OCI-LY7 (cell line): ENCODE measurements at places on chromosomes 1 and 21.
A peak's percentile ranks its signal among the peaks of the same experiment; 100 is the strongest.

DNA sequence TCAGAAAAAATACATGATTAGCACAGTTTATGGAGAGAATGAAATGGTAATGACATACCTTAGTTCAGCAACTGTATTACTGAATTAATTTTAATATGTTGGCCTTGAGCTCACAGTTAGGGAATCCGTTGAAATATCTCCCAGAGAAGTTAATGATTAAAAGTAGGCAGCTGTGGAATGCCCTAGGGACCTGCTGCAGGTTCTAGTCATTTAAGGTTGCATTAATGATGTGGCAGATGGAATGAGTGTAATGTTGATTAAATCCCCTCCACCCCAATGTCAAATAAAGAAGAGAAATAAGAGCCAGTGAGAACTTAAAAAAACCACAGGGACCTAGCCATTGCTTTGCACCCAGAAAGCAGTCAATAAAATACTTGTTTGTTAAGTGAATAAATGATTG is 40.3 kb upstream of the TRIM45 start:
- no peak for DNase-seq

DNA sequence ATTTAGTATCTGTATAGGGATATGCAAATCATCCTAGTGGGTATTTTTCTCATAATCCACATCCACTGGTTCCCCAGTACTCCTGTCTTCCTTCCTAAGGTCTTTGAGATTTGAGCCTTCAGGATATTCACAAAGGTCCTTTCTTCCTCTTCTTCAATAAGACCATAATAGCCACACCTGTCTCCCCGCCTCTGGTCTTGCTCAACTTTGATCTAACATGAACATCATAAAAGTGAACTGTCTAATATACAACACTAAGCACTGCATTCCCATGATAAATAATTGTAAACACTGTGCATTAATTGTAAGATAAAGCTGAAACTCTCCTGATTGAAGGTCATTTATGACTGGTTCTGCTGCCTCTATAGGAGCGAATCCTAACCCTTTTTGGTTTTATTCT is 184.6 kb downstream of the DENND1B start:
- no peak for DNase-seq

- no peak for DNase-seq
These were observed 35.8 kb downstream of the ECE1 start for GRCh38 chr1:21254335-21254951.

DNA sequence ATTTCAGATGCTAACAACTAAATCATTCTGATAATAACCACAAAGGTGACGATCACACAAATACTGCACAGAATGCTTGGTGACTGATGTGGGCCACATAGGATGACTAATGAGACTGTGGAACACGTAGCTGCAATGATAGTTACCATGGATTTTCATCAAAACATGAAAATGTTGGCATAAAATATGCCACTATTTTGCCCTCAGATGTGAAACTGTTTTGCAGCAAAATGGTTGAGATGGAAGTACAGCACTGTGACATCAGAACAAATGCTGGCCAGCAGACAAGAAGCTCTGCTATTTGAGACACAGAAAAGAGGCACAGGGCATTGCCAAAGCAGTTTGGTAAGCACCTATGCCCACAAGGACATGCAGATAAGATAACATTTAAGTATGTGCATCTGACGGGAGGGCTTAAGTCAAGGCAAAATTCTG is 83.8 kb downstream of the NIBAN1 start:
- no peak for DNase-seq

GRCh38 chr1:165152727-165153126 is 203.8 kb downstream of the LMX1A start:
- no peak for DNase-seq

DNA sequence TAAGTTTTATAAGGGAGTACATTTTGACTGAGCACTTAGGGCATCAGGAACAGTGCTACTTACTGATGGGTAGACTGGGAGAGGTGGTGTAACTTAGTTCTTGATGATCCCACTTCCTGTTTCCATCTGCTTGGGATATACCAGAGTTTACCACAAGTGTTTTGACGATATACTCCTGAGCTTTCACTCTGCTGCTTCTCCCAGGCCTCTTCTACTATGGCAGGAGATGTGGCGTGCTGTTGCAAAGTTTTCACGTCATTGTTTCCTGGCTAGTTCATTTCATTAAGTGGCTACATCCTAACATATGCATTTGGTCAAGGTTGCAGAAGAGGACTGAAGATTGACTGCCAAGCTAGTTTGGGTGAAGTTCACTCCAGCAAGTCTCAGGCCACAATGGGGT is 41.3 kb upstream of the LAMC2 start:
- no peak for DNase-seq

DNA sequence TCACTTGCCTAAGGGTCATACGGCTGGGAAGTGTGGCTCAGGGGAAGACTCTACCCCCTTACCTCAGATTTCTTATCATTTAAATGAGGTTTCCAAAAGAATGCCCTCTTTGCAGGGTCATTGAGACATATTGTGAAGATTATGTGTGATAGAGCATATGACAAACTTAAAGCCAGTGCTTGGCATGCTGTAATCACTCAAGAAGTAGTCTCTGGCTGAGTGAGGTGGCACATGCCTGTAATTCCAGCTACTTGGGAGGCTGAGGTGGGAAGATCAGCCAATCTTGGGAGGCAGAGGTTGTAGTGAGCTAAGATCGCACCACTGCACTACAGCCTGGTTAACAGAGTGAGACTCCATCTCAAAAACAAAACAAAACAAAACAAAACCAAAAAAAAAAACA is 7.5 kb upstream of the LDLRAD2 start:
- DNase-seq = no peak

GRCh38 chr1:56424744-56425493 is 154.4 kb downstream of the PLPP3 start:
- peak; percentile 66 for DNase-seq

GRCh38 chr1:41504114-41505035 is 19.9 kb upstream of the EDN2 start:
- no peak for DNase-seq

- DNase-seq = no peak
These were observed 485.2 kb downstream of the PLPP3 start for GRCh38 chr1:56094168-56094567.

GRCh38 chr1:223641523-223642039 is 23.9 kb downstream of the CAPN8 start:
- DNase-seq = no peak

GRCh38 chr1:234607109-234608024 is 2.6 kb downstream of the IRF2BP2 start:
- DNase-seq = no peak

DNA sequence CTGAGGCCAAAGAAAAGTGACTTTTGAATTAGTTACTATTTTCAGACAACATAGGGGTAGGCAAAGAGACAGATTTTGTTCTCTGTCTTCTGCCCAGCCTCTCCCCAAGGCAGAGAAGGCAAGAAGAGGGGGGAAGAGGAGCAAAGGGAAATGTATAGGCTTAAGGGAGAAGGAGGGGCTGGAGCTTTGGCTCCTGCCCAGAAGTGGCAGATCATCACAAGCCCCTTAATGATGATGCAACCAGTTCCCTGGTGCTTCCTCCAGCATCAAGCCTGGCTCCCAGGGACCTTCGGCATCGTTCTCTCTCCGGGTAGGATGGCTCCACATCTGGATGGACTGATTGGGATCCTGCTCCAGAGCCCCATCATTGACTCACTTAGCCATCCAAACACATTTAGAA is 112.8 kb downstream of the KCND3 start:
- no peak for DNase-seq

DNA sequence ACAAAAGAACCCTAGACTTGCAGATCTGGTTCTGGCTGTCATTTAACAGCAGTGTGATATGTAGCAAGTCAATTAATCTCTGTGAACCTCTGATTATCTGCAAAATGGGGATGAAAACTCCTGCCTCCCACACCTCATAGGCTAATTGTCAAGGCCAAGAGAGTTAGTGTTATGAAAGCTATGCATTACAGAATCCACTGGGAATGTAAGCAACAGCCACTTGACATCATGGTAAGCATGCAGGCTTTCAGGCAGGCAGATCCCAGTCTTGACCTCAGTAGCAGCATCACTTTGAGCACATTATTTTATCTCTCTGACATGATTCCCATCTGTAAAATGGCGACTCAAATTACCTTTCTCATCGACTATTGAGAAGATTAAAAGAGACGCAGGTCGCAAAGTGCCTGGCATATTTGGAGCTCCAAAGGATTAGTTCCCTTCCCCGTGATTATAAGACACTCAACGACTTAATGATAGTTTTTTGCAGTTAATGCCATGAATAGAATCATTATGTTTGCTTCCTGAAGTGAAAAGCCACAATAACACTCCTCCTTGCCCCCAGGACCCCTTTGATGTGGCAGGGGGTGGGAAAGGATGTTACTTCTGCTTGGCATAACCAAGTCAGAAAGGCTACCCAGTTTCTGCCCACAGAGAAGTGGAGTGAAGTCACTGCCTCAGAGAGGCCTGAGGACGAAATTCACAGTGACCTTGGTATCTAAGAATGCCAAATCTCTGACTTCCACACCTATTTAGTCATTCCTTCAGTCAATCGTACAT is 273.0 kb upstream of the NFIA start:
- DNase-seq = no peak

GRCh38 chr1:19113697-19114092 is 96.4 kb downstream of the UBR4 start:
- peak; percentile 42 for DNase-seq

- DNase-seq = no peak
These were observed 14.4 kb downstream of the NSL1 start for GRCh38 chr1:212777151-212777550.

GRCh38 chr1:151992303-151993083 is 1.2 kb downstream of the S100A10 start:
- no peak for DNase-seq

GRCh38 chr1:6006882-6007281 is 14.7 kb upstream of the NPHP4 start:
- no peak for DNase-seq

- DNase-seq = no peak
These were observed 134.0 kb downstream of the DMRTB1 start for GRCh38 chr1:53592985-53593757.

- no peak for DNase-seq
These were observed 273.3 kb downstream of the DISC1 start for GRCh38 chr1:231899713-231900435.

- no peak for DNase-seq
These were observed 41.8 kb downstream of the SELENOF start for GRCh38 chr1:86872086-86872485.

GRCh38 chr1:1260843-1261560 is 12.7 kb downstream of the UBE2J2 start:
- no peak for DNase-seq

GRCh38 chr21:14875186-14875585 is 189.6 kb downstream of the NRIP1 start:
- no peak for DNase-seq

DNA sequence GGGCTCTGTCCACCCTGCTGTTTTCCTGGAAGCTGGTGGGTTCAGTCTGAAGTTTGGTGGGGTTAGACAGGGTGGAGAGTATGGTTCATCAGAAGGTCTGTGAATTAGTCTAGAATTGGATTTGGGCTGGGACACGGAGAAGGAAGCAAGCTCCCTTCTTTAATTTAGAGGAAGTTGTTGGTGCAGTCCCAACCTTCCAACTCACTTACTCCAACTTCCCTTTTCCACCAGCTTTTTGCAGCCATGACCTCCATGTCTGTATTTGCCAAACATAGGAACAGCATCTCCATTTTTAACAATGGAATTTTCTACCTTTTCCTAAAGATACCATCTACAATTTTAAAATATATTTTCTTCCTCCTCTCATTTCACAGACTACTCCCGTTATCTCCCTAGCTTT is 28.5 kb upstream of the PRELP start:
- no peak for DNase-seq

DNA sequence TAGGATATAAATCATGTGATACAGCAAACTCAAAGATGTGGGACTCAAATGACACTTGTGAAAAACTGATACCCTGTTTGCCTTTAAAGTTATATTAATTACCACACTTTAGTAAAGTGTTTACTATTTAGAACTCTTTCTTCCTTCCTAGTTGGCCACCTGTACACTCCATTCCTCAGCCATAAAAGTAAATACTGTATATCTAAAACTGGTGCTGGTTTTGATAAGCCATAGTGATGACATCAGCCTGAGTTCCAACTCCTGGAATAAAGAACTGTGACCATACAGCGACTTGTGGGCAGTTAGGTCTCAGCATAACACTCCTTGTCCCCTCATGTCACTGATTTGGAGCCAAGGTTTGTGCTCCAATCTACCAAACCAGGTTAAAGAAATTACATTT is 2.8 kb downstream of the PTGER3 start:
- no peak for DNase-seq

- no peak for DNase-seq
These were observed 10.5 kb upstream of the KDF1 start for GRCh38 chr1:26970810-26971209.

GRCh38 chr1:42150651-42151050 is 2.6 kb upstream of the GUCA2B start:
- no peak for DNase-seq

DNA sequence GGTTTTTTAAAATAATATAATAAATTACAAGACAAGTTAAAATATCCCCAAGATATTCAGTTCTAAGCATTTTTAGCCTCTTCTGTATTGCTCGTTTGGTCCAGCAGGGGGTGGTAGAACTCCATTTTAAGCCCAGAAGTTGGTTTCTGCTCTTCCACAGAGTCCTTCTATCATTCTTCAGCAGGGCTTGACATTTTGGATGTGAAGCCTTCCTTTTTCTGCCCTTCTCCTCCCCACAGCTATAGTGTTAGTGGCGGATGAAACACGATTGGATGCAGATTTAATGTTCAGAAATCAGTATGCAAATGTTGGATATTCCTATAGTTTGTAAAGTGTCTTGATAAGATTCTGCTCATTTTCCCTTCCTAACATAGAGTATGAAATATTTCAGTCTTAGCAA is 1.4 kb downstream of the NCAM2 start:
- DNase-seq = peak; percentile 15

- DNase-seq = no peak
These were observed 44.8 kb upstream of the ZNF326 start for GRCh38 chr1:89949991-89950624.

- peak; percentile 15 for DNase-seq
These were observed 408.0 kb downstream of the MATN1 start for GRCh38 chr1:30315185-30315960.

GRCh38 chr1:51215169-51215568 is 20.9 kb upstream of the RNF11 start:
- DNase-seq = no peak

DNA sequence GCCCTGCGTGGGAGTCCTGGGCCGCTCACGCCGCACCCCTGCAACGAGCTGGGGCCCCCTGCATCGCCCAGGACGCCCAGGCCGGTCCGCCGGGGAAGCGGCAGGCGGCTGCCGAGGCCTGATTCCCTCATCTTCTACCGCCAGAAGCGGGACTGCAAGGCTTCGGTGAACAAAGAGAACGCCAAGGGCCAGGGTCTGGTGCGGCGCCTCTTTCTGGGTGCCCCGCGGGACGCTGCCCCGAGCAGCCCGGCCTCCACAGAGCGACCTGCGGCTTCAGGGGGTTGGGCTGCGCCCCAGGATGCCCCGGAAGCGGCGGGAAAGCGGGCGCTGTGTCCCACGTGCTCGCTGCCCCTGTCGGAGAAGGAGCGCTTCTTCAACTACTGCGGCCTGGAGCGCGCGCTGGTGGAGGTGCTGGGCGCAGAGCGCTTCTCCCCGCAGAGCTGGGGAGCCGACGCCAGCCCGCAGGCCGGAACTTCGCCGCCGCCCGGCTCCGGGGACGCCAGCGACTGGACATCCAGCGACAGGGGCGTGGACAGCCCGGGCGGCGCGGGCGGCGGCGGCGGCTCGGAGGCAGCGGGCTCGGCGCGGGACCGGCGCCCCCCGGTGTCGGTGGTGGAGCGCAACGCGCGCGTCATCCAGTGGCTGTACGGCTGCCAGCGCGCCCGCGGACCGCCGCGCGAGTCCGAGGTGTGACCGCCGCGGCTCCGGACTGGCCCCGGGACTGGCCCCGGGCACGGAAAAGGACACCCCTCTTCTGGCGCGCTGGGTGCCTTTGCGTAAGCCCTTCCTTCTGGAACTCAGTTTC is 2.7 kb downstream of the FAM110D start:
- no peak for DNase-seq
